ENCODE measurements at places on chromosomes 1 and 21. TPM values are rescaled to one million over a fixed set of nuclear protein-coding genes. Genes with fewer than 3 reads are reported as not detected.

DNA sequence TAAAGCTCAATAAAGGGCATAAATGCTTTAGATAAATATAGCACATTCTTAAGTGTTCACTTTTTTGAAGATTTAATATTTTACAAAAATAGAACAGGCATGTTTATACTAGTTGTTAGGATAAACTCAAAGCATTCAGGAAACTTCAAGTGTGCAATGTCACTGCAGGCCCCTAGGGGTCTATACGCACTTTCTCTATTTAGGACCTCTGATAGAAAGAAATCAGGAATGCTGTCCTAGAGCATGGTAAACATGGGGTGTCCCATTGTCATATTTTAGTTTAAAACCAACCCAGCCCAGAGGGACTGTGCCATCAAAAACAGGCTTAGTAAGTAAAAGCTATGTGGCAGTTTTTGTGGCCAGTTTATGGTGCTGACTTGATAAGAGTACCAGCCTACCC lies 102.2 kb downstream of the BARHL2 start:
- no peaks in the 10 kb centered on the region for H3K36me3 ChIP-seq
- H3K27me3 ChIP-seq, result no peaks in the 10 kb centered on the region
- H3K4me3 ChIP-seq, result no peak overlapping the region
- H3K4me1 ChIP-seq, result no peaks in the 10 kb centered on the region
- DNase-seq, result peak; percentile 5

DNA sequence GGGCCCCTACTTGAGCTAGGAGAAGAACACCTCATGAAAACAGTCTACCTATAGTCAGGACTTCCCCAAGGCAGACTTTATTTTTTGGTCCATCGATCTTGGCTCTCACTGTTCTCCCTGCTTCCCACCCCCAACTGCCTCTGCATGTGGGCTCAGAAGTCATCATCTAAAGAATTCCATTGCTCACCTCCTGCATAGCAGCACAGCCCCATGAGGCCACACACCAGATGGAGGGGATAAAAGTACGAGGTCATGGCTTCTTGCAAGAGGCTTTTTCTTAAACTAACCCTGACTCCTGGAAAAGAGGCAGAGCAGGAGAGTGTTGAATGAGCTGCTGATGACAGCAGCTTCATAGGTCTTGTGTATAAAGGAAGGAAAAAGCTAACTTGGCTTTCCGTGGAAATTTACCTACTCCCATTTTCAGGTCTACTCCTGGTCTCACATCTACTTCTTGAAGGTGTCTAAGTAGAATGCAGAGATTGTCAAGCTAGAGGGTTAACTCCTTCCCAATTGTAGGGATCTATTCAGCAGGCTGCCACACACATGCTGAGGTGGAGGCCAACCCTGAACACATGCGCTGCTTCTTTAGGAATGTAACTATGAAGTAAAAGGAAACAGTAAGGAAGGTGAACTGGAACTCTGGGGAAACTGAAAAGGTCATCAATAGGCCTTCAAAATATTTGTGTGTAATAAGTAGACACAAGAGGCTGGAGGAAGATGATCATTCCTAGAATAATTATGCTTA lies 18.7 kb downstream of the WNT2B start:
- H3K4me3 ChIP-seq, result no peak overlapping the region
- no peak for DNase-seq
- H3K4me1 ChIP-seq, result no peaks in the 10 kb centered on the region
- no peaks in the 10 kb centered on the region for H3K27me3 ChIP-seq

DNA sequence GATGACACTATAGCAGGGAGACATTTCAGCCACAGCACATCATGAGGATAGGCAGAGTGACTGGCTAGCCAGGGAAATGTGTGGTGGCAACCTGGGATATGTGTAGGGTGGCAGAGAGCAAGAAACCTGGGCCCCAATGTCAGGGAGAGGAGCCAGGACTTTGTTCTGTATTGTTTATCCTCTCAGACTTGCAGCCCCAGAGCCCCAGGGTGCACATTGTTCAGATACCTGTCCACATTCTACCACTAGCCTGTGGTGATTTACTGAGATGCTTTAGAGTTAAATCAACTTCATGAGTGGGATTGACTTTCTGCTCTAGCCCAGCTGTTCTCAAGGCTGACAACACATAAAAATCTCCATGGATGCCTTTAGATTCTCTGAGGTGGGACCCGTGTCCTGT lies 61.5 kb downstream of the MAB21L3 start:
- H3K4me3 ChIP-seq, result no peak overlapping the region
- DNase-seq, result no peak
- H3K36me3 ChIP-seq, result no peaks in the 10 kb centered on the region
- H3K4me1 ChIP-seq, result no peaks in the 10 kb centered on the region
- H3K27me3 ChIP-seq, result no peaks in the 10 kb centered on the region
- H3K27ac ChIP-seq, result no peak overlapping the region

The PLA2G2D gene
- not detected for polyA plus RNA-seq

The SRP9 gene
- polyA plus RNA-seq, result 292 TPM

The KPRP gene
- not detected for polyA plus RNA-seq

The KRTAP25-1 gene
- polyA plus RNA-seq, result not detected
